ENCODE measurements at places on chromosomes 6 and 20.

GRCh38 chr20:23874747-23875146 is 4.8 kb downstream of the CST5 start:
- no peak for DNase-seq

- no peak for DNase-seq
These were observed 24.2 kb downstream of the KIAA0319 start for GRCh38 chr6:24621626-24622289.

GRCh38 chr6:165223736-165224135 is 85.7 kb downstream of the C6orf118 start:
- DNase-seq = no peak

DNA sequence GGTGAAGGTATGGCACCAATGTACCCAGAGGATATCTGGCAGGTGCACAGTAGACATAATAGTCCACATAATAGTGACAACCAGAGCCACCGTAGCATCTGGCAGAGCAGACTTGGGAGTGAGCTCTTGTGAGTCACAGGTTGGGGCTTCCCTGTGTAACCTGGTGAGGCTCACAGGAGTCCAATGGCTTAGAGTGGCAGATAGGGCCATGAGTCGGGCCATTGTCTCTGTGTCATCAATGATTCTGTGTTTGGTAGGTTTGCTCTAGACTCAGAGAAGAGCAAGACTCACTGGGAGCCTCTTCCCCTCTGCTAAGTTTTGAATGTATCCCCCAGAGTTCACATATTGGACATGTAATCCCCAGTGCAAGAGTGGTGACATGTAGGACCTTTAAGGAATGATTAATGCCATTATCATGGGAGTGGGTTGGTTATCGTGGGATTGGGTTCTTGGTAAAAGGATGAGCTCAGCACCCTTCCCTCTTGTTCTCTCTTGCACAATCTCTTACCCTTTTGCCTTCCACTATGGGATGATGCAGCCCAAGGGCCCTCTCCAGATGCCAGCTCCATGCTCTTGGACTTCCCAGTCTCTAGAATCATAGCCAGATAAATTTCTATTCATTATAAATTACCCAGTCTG is 22.6 kb upstream of the SIRPA start:
- no peak for DNase-seq

- DNase-seq = no peak
These were observed 341.6 kb downstream of the QKI start for GRCh38 chr6:163756079-163756478.

GRCh38 chr6:111565326-111566221 is 40.1 kb downstream of the TRAF3IP2 start:
- no peak for DNase-seq

- DNase-seq = no peak
These were observed 72.1 kb downstream of the AFDN start for GRCh38 chr6:167898673-167899311.

GRCh38 chr20:17771206-17772004 is 71.6 kb downstream of the BANF2 start:
- no peak for DNase-seq

DNA sequence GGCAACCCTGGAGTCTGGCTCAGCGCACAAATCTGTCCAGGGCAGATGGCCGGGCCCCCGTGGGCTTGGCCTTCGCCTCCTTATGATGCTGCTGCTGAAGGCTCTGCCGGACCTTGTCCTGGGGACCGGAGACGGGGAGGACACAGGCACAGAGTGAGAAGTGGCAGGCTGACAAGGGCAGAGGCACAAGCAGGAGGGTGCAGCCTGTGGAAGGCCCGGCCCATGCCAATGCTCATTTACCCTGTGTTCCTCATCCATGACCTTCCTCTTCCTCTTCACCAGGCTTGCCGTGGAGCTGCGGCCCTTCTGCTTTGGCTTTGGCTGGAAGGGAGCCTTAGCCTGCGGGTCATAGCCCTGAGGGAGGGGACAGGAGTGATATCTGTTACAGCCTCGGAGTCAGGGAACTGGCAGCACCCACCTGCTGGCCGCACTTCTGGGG is 2.4 kb downstream of the B3GALT4 start:
- no peak for DNase-seq

DNA sequence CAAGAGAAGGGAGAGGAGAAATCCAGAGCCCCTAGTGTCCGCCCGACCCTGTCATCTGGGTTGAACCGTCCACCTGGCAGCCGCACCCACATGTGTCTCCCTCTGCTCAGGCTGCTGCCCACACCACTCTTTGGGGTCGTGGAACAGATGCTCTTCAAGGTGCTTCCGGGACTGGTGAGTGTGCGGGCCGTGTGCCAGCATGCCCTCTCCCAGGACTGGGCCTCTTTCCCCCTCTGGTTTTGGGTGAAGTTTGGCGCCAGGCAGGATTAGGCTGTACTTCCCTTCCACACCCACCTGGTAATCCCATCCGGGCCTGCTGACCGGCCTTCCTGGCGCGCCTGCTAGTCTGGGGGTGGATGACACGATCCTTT is 7.9 kb downstream of the BPIFB3 start:
- DNase-seq = no peak

GRCh38 chr6:25002326-25003091 is 66.7 kb upstream of the RIPOR2 start:
- DNase-seq = no peak

Data from testis (tissue), 5 donors.